ENCODE measurements at places on chromosomes 16 and 17.

GRCh38 chr16:88705076-88705684, 1.0 kb downstream of the RNF166 start:
- DNase-seq: no peak

- peak; percentile 63 for DNase-seq
Observed at GRCh38 chr17:48429638-48430586, at the start of gene SKAP1. Gene SKAP1 (minus strand): TSS chr17:48430214.

DNA sequence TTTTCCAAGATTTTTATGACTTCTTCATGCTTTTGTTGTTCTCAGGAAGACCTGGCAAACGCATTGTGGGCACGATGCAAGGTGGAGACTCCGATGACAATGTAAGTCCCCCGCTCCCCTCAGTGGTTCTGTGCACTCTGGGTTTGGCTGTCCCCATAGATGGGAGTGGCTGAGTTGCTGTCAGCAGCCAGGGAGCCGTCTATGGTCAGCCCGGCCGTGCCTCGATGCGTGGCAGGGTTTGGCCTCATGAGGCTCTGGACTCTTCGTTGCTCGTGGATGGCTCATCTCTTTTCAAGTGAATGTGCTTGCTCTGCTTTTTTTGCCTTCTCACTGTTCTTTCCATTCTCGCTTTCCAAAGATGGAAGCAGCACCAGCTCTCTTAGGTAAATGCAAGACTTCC, 31.9 kb downstream of the CLUAP1 start:
- no peak for DNase-seq

DNA sequence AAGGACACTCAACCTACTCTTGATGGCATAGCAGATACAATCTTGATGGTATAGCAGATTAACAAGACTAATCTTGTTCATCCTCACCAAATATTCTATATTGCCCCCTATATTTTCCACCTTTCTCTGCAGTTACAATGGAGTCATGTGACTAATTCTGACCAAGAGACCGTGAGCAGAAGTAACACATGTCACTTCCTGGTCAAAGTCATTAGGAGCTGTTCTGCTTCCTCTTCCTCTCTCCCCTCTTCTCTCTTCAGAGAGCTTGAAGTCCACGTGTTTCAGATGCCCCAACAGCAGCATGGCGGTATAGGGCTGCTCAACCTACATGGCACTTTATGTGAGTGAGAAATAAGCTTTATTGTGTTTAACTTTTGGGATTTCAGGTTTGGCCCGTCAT, 55.3 kb upstream of the ERCC4 start:
- no peak for DNase-seq

- peak; percentile 12 for DNase-seq
Observed at GRCh38 chr17:13002761-13003453, 14.9 kb downstream of the ELAC2 start.

DNA sequence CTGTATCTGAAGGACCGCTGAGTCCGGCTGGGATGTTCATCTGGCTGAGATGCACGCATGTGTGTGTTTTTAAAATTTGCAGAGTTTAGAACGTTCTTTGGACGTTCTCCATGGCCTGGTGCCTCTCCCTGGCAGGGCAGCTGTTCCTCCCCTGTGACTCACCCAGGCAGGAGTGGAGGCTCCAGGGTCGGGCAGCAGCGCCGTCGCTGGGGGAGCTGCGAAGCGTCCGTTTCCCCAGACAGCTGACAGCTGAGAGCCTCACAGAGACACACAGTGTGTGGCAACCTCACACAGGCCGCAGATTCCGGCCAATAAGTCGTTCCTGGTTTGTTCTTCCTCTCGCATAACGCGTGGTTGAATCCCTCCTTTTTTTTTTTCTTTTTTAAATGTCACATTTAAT, 80.6 kb downstream of the OR1D5 start:
- no peak for DNase-seq

DNA sequence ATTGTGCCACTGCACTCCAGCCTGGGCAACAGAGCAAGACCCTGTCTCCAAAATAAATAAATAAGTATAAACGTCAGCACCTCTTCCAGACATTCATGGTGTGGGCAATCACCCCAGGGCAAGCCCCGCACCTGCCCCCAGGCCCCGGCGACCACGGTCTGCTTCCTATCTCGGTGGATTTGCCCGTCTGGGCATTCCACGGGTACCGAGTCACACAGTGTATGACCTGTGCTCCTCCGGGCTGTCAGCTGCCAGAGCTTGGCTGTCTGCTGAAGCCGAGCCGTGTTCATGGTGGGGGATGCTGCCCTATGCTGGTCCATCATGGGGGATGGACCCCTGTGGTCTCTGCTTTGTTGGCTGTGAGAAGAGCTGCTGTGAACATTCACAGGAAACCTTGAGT, 15.4 kb downstream of the CYBC1 start:
- no peak for DNase-seq

- no peak for DNase-seq
Observed at GRCh38 chr17:3695129-3695722, 729 bp downstream of the P2RX5 start.

DNA sequence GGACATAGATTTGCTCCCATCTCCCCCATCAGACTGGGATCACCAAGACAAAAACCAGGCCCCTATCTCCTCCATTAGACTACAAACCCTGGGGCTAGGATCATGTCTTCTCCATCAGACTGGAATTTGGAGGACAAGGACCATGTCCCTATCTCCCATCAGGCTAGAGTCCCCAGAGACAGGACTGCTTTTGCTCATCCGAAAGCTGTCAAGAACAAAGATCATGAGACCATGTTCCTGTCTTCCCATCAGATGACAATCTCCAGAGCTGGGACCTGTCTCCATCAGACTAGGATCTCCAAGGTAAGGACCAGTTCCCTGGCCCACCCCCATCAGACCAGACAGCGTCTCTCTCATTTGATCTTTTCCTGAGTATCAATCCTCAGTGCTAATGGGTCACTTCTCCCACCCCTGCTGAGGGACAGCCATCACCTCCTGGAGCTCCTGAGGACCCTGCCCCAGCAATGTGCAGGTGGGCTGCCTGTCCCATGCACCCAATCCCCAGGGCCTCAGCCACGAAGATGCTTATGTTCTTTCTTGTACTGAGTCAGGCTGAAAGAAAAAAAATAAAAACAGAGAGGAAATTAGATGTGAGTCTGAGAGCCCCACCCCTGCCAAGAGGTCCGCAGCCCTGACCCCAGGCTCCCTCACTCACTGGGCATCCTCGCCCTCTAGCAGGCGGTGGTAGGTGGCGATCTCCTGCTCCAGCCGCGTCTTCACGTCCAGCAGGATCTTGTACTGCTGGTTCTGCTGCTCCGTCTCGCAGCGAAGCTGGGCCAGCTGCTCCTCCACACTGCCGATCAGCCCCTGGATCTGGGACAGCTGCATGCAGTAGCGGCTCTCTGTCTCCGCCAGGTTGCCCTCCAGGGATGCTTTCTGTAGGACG, 90.3 kb downstream of the GOSR1 start:
- no peak for DNase-seq

- no peak for DNase-seq
Observed at GRCh38 chr17:63402431-63403212, 43.5 kb downstream of the CYB561 start.

DNA sequence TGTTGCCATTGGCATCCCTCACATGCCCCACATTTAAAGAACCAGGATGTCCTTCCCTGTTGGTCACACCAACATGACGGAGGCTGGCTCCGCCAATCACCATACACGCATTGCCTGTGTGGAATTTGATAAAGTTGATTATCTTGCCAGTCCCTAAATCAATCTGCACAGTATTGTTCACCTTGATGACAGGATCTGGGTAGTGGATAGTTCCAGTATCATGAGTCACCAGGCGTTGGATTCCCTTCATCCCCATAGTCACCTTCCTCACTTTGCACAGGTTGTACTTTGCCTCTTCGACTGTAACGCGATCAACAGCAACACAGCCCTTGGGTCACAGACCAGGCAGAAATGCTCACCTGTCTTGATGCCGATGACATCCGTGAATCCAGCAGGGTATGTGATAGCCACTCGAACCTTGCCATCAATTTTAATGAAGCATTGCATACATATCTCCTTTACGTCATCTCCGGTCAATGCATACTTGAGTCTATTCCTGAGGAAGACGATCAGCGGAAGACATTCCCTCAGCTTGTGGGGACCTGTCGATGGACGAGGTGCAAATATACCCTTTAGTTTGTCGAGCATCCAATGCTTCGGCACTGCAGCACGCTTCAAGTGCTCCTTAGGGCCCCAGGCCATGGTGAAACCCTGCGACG, 14.2 kb downstream of the CTRB2 start:
- no peak for DNase-seq

GRCh38 chr17:72350073-72350472, 229.3 kb downstream of the SOX9 start:
- DNase-seq: no peak

Data from activated T-helper 9 cell treated with anti-CD3 and anti-CD28 coated beads, Interleukin-2, amount 50 U/mL, for 16 hours (primary cell).